ENCODE measurements at places on chromosomes 16 and 17.

GRCh38 chr17:70871180-70871818, 702.0 kb downstream of the KCNJ2 start:
- no peak for DNase-seq

GRCh38 chr17:74379495-74380085, 12.3 kb downstream of the GPR142 start:
- peak; percentile 84 for DNase-seq

DNA sequence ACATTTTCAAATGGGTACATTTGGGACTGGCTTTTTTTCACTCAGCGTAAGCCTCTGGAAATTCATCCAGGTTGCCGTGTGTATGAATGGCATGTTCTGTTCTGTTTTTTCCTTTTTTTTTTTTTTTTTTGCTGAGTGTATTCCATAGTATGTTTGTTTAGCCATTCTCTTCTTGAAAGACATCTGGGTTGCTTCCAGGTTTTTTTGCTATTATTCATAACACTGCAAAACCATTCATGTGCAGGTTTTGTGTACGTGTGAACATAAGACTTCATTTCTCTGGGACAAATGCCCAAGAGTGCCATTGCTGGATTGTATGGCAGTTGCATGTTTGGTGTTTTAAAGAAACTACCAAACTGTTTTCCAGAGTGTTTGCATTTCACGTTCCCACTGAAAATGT, 335.9 kb upstream of the TNRC6C start:
- no peak for DNase-seq

DNA sequence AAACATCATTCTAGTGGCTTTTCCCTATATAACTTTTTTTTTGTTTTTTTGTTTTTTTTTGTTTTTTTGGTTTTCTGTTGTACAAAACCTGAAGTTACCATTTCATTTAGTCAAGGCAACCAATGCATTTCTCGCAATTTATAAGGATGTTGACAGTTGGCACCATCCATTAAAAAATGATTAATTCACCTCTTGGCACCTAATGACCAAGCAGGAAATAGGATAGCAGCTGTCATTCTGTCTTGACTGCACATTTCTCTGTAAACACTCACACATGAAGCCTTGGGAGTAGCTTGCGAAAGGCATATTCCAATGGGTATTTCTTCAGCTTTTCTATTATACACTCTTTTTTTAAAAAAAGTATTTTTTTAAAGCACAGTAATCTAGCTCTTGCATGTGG, 77.5 kb downstream of the SYCE1L start:
- DNase-seq, result no peak

DNA sequence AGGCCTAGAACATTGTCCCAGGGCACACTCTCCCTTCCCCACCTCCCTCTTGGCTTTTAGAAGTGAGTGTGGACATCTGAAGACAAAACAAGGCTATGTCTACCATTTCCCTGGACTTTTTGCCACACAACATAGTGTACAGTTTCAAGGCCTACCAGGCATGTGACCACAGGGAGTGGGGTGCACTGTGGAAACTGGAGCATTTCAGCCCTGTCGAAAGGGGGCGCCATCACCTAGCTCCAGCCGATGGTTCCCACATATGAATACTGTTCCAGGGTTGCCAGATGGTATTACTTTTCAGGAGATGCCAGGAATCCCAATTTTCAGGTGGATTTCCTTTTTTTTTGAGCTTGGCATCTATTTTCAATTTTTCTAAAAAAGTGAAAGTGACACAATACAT, 140.7 kb downstream of the KATNIP start:
- DNase-seq, result no peak

All from activated CD8-positive, alpha-beta memory T cell treated with anti-CD3 and anti-CD28 coated beads for 4 hours (primary cell).